Stimulated activated naive B cell treated with anti-CD40 and anti-IgM and Interleukin-4, amounts not matched to agents 10 μg/mL and 1 μg/mL and 100 μg/mL, for 72 hours (primary cell): ENCODE measurements at places on chromosomes 5 and 9.

GRCh38 chr9:26975728-26976707 lies 19.8 kb downstream of the IFT74 start:
- no peak for DNase-seq

DNA sequence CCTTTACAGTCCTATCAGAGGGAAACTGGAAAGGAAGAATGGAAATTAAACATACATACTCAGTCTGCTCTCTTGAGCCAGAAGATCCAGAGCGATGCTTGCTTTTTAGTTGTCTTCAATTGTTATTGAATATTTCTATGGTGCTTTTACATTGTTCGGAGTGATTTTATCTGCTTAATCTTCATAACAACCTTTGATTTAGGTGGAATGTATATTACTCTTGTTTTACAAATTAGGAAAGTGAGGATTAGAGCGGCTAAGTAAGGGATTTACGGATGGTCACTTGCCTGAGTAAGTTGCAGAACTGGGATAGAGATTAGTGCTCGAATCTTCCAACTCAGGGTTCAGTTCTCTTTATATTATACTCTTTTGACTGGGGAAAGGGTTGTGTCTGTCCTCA lies 69.1 kb downstream of the PBX3 start:
- DNase-seq = no peak

DNA sequence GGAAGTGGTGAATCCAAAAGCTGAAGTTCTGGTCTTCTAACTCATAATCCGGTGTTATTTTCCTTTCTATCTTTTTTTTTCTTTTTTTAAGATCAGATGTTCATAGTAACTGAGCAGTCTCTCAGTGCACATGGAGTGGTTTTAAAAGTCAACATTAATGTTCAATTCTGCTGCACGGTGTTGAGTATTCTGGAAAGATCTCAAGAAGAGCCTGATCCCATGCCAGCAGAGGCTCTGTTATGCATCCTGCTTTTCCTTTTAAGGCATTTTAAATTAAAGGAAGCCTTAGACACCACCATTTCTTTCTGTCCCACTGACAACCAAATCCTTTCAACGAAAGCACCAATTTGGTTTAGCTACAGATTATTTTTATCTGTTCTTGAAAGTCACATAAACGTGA lies 33.4 kb downstream of the SEMA5A start:
- no peak for DNase-seq

- DNase-seq = no peak
These were observed 88.6 kb upstream of the FBN2 start for GRCh38 chr5:128626536-128627090.

DNA sequence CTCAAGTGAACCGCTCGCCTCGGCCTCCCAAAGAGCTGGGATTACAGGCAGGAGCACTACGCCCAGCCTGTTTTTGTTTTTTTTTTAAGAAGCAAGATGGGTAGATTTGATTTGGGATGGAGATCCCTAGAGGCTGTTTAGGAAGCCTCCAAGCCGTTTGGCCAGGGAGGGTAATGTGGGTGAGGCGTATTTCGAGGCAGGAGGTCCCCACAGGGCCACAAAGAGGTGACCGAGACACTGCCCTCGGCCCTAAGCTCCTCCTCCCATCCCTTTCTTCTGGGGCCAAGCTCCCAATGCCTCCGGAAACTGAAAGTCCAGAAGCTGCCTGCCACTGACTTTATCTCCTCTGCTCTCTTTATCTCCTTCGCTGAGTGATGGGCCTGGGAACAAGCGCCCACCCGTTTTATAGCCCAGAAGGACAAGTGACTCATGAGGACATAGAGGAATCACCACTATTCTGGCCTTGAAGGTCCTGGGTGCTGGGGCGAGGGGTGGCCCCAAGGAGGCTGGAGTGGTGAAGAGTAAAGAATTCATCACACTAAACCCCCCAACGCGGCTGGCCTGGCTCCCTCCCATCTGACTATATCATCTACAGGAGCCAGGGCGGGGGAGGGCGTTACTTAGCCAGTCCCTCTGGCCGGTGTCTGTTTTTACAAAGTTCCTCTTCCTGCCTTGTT lies 2.0 kb upstream of the RALGDS start:
- no peak for DNase-seq

- peak; percentile 49 for DNase-seq
These were observed 9.9 kb upstream of the FBP2 start for GRCh38 chr9:94603259-94604160.

DNA sequence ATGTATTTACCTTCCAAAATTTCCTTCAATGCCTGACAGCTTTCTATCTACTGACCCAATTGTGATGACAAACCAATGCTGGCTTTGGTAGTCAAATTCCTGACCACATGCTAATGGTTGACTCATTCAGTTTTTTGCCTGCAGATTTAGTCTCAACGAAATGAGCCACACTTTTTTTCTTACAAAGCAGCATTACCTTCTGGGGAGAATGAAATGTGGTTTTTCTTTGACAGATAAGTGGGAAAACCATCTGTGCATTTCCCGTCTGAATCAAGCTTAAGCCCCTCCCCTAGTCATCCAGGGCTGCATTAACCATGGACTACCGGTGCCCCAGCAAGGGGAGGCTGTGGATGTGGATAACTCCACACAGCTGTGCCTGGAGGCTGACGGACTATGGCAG lies 99.6 kb upstream of the TAF11L2 start:
- DNase-seq = no peak

DNA sequence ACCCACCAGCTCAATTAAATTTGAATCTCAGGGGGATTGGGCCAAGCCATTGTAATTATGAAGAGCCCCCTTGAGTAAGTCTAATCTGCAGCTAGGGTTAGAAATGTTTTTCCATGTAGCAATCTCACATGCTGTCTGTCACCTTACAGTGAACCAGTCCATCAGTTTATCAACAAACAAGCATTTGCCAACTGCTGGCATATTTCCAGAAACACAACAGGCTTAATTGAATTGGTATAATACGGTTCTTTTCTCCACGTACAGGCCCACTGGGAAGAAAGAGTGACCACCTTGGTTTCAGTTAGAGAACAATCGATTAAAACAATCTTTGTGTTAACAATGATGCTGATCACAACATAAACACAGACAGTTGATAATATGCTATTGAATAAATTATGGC lies 67.4 kb downstream of the NSUN2 start:
- DNase-seq = no peak

DNA sequence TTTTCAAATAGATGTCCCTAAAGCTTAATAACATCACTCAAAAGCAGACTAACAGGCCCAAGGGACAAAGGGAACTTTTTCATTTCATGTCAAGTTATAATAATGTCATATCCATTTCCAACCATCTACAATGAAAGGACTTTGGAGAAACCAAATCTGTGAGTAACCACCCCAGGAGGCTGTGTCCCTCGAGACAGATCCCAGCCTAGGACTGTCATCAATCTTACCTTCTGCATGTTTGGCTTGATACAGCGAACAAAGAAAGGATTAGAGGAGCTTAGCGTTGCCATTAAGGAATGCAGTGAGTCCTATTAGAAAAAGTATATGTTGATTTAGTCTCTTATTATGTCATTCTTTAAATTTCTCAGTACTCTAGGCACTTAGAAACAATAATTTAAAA lies 137.8 kb upstream of the RETREG1 start:
- no peak for DNase-seq

DNA sequence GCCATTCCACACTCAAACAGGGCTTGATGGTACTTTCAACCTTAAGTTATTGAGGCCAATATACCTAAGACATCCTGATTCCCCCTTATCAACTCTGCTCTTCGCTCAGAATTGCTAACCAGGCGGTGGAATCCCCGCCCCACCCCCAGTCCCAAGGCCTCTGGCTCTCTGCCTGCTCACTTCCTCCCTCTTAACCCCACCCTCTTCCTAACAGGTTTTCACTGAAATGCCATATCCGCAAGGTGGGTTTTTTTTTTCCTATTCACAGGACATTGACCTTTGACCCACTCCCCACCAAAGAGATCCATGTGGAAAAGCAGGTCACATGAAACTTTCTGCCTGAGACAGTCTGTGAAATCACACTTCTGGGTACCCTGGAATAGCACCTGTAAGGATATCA lies 66.6 kb upstream of the IFNK start:
- no peak for DNase-seq

DNA sequence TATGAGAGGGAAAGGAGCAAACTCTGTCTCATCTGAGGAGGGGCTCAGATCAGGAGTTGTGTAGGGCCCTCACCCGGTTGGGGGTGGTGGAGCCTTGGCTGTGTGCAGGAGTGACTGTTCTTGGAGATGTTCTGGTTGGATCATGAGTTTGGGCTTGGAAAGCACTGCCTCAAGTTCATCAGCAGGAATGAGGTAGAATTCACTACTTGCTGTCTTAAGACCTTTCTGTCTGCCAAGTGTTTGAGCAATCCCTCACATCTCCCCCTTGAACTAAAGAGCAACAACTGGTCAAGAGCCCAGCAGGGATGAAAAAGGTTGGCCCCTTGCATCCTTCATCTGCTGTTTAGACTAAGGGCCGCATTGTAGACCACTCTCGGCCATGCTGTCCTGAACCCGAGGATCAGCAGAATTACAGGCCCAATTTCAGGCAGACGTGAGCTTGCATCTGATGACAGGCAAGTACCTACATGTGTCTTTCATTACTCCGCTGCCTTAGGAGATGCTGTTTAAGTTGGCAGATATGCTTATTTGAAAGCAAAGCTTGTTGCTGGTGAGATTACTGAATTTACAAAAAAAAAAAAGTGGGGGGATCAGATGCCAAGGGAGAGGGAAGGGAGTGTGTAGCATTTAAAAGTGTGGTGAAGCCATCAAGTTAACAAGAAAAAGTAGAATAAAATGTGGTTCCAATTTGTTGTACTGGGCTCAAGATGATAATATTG lies 36.4 kb downstream of the PIK3R1 start:
- DNase-seq = no peak

DNA sequence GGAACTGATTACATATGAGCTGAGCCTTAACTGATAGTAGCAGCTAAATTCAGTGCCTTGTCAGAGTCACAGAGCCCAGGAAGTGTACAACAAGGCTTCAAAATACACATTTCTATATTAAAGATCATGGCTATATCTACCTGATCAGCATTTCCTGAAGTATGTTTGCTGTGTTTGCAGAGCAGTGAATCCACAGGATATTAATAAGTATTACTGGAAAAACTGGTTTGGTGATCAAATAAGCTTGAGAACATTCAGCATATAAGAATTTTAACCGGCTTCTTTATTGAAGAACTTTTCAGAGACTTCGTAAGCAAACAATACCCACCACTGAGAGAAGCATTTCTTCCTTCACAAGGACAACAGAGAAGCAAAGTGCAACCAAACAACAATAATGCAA lies 227.0 kb downstream of the ELAVL2 start:
- DNase-seq = no peak

DNA sequence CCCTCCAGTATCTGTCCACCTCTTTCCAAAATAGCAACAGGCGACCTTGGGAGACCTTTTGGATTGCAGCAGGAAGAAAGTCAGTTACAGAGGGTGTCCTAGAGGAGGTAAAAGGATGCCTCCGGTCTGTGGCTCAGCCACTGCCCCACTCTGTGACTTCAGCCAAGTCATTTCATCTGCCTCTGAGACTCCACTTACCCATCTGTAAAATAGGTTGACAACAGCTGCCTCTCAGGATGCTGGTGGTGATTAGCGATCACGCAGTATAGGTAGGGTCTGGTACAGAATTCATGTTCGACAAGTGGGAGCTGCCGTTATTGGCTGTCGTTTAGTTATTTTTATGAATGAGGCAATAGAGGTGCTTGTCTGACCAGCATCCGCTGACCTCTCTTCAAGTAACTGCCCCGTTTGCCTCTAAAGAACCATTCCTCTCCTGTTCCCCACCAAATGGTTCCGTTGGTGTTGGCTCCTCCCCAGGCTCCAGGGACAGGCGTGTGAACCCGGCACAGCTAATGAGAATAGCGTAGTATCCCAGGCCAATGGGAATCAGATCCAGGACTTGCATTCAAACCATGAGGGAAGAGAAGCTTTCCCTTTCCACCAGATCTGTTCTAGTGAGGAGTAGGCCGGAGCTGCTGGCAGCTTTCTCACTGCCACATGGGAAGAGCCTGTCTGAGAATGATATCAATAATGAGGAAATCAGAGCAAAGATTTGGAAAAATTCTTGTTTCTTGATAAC lies 64.1 kb downstream of the SMIM23 start:
- no peak for DNase-seq

DNA sequence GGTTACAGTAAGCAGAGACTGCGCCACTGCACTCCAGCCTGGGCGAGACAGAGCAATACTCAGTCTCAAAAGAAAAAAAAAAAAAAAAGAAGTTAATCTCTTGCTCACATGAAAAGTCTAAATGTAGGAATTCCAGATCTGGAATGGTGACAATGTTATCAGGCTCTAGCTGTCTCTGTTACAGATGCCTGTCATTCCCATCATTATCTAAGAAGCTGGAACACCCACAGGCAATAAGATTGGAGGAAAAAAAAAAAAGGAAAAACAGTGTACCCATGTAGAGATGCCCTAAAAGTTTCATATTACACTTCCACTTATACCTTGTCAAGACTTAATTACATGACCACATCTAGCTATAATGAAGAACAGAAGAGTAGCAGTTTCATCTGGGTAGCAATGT lies 38.2 kb downstream of the PTBP3 start:
- no peak for DNase-seq

- no peak for DNase-seq
These were observed 126.4 kb downstream of the KCTD16 start for GRCh38 chr5:144297081-144297480.

DNA sequence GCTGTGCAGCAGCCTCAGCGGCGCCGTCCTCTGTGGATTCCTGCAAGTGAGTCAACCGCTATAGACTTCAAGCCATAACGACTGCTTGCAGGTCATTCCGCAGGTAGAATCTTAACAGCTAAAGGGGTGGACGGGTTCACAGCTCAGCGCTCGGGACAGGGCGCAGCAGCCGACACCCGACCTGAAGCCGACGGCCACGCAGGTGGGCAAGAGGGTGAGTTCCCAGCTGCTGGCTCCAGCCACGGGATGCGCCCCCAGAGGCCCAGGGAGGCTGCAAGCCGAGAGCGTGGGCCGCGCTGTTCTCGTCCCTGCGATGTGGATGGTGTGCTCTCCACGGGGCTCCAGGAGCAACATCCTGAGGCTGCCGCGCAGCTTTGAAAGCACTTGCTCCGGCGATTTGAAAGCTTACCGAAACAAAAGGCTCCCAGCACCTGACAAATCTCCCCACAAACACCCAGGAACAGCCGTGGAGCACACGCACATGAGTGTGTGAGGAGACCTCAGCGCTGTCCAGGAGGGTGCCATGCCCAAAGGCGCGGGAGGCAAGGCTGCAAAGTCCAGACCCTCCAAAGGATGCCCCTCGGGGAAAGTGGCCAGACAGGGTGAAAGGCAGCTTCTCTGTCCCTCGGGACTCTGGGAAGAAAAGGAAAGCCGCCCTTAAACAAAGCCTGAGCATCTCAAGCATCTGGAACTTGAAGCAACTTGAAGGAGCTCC lies 48.7 kb downstream of the EXD3 start:
- no peak for DNase-seq

- no peak for DNase-seq
These were observed 116.5 kb downstream of the ZNF354C start for GRCh38 chr5:179176571-179177230.

DNA sequence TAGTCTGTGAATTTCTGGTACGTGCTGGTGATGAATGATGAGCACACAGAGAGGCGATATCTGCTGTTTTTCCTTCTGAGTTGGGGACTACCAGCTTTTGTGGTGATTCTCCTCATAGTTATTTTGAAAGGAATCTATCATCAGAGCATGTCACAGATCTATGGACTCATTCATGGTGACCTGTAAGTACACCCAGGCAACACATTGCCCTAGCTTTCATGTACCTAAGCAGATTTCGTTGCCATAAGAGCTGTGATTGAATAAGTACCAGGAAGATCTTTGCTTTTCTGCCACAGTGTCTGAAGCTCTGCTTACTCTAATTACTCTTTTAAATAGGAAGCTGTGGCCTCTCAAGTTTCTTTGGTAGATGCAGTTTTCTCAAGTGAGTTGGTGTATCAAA lies 397.8 kb downstream of the ARRDC3 start:
- DNase-seq = no peak
